ENCODE measurements at places on chromosomes 1 and 21. TPM values are rescaled to one million over a fixed set of nuclear protein-coding genes. Genes with fewer than 3 reads are reported as not detected.

KIF21B gene
- total RNA-seq, result 143 TPM

SLC2A5 gene
- not detected for total RNA-seq

LRRC8B gene
- 13.9 TPM for total RNA-seq

OVAAL gene
- total RNA-seq, result not detected

FCRL5 gene
- total RNA-seq, result 0.33 TPM

FYB2 gene
- total RNA-seq, result not detected

CLIC6 gene
- total RNA-seq, result 0.37 TPM

FCGR2B gene
- 0.23 TPM for total RNA-seq

FHAD1 gene
- 0.34 TPM for total RNA-seq

Data from activated naive CD8-positive, alpha-beta T cell treated with anti-CD3 and anti-CD28 coated beads, Interleukin-2, amount 10 ng/mL, durations not matched to agents 7 days and 5 days (primary cell).